GM12878 (cell line): ENCODE measurements at places on chromosomes 6 and 20. TPM values are rescaled to one million over a fixed set of nuclear protein-coding genes. Genes with fewer than 3 reads are reported as not detected.

TMC2 gene
- total RNA-seq: not detected in 2 replicates

GRCh38 chr6:132512342-132512637 lies 626 bp downstream of the STX7 start:
- no peak for DNase-seq

DNA sequence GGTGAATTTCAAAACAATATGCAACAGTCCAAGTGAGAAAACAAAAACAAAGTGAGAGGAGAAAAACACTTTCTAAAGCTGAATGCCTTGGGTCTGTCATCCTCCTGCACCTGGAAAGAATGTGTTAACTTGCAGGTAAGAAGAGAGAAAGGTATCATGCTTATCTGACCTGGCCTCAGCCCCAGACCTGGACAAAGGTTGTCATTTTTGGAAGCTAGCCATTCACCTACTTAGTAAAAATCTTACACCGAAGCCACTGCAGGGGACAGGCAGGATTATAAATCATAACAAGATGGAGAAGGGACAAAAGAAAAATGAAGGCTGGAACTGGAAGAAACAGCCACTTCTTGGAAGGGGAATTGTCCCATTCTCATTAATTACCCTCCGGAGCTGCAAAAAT lies 69.4 kb downstream of the GFOD1 start:
- DNase-seq: no peak

GRCh38 chr6:135941275-135942025 lies 89.9 kb downstream of the PDE7B start:
- DNase-seq: no peak

- no peak for DNase-seq
These were observed 337.2 kb downstream of the HACE1 start for GRCh38 chr6:104522533-104522932.
